Left lobe of liver (tissue), 2 donors: ENCODE measurements at places on chromosomes 11 and 22. TPM values are rescaled to one million over a fixed set of nuclear protein-coding genes. Genes with fewer than 3 reads are reported as not detected.

The MOV10L1 gene
- total RNA-seq, result not detected

The SF1 gene
- total RNA-seq, result 104 TPM

The SPI1 gene
- total RNA-seq, result 10.9 TPM

The KRTAP5-2 gene
- not detected for total RNA-seq

The PAK1 gene
- 8.8 TPM for total RNA-seq

The CRACR2B gene
- total RNA-seq, result 3.5 TPM

The MFRP gene
- total RNA-seq, result not detected

The OR5B21 gene
- total RNA-seq, result not detected

The GLYAT gene
- total RNA-seq, result 270 TPM

The HEPN1 gene
- not detected for total RNA-seq

The SCARF2 gene
- 2.2 TPM for total RNA-seq

DNA sequence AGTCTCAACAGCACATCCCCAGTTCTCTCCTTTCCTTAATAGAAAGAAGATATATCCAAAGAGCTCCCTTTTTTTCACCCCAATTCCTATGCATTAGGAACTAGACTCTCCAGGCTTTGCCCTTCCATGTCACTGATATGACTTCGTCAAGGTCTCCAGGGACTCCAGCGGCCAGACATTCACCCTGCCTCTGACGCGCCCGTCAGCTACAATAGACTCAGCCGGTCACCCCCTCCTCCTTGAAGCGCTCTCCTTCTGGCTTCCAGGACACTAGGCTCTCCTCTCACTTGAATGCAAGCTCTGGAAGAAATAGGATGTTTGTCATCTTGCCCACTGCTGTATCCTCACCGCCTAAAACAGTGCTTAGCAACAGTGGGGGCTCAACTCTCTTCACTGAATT, 14.9 kb upstream of the ELFN2 start:
- no peak for DNase-seq

DNA sequence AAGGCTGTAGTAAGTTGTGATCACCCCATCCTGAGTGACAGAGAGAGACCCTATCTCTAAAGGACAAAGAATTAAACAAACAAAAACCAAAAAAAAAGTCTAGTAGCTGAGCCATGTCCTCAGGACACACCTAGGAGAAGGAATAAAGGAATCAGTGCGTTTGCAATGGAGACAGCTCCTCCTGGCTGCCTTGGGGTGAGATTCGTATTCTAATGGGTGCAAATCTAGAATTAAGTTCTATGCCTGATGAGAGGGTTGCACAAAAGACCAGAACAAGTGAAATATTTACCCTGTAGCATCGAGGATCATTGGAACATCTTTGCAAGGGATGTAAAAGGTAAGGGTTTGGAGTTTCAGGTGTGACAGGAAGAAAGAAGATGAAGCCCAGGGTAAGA, 70.3 kb upstream of the BMAL1 start:
- DNase-seq, result no peak

- no peak for DNase-seq
These were observed 265.4 kb upstream of the ARHGAP20 start for GRCh38 chr11:110977661-110978060.

GRCh38 chr11:83611031-83611430, 324.9 kb upstream of the CCDC90B start:
- no peak for DNase-seq

GRCh38 chr11:65295001-65295400, 19.7 kb upstream of the CDC42EP2 start:
- no peak for DNase-seq

GRCh38 chr11:35414311-35414710, 5.0 kb downstream of the SLC1A2 start:
- DNase-seq, result no peak

DNA sequence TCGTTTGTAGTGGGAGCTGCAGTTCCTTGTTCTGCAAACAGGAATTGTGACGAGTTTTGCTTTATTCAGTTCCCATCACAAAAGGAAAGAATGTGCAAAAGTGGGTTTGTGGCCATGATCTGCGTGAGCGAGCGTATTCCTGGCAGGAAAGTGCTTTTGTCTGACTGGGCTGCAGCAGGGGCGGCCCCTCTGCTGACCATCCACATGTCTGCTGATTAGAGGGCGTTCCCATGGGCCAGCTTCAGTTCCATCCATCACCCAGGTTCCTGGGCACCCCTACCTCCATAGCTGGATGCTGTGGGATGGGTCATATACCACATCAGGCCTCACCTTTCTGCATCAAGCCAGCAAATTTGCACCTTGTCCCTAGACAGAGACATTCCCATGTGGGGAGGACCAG, 28.9 kb upstream of the GAL start:
- no peak for DNase-seq

- no peak for DNase-seq
These were observed 89.7 kb downstream of the RELT start for GRCh38 chr11:73465871-73466270.

DNA sequence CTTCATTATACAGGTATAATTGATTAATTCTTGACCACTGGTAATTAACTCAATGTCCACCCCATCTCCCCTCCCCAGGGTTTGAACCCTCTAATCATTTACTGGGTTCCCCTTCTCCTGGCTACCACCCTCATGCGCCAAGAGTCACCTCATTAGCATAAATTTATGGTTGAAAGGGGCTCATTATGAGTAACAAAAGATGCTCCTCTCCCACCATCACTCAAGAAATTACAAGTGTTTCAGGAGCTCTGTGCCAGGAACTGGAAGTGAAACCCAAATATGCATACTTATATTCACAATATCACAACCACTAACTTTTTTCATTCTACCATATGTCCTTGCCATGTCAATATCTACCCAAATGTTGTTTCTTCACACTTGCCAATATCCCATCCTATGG, 7.8 kb upstream of the STIP1 start:
- no peak for DNase-seq

DNA sequence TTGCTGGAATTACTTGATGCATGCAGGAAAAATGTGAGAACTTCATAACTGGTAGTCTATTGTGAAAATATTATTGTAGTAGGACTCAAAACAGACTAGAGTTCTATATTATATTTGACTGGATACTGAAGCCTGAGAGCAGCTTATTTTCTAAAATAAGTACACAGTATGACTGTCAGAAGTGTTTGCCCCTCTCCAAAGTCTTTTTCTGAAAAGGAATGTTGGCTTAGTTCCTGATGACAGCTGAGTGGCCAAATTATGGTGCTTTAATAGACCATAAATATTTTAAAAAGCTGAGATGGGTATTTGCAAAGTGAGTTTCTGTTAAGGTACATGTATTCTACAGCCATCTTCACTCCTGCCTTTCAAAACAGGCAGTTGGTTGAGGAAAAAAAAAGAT, 13.1 kb downstream of the ZBED5 start:
- DNase-seq, result no peak

- no peak for DNase-seq
These were observed 194.3 kb upstream of the BDNF start for GRCh38 chr11:27894552-27894951.

GRCh38 chr11:111707691-111708067, 58.5 kb downstream of the PPP2R1B start:
- no peak for DNase-seq

DNA sequence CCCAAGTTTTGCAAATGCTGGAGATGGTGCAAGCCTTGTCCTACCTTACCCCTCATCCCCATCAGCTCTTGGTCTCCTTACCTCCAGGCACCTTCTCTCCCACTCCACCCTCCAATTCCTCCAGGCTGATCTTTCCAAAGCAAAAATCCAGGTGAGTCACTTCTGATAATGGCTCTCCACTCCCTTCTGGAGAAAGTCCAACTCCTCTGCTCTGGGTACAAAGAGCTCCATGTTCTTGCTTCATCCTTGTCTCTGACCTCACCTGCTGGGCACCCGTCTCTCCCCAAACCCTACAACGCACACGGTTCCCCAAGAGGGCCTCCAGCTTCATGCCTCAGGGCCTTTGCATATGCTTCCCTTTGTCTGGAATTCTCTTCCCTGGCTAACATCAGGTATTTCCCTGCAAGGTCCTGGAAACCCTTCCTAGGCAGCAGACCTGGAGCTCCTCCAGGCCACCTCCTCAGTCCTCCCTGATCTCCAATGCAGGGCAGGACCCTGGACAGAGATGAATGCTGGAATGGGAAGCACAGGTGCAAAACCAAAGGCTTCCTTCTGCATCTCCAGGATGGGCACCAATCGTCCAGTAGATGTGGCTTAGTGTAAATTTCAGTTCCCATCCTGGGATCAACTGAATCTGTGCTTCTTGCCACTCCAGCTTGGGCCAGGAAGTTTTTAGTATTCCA, 22.7 kb downstream of the IFT27 start:
- no peak for DNase-seq

DNA sequence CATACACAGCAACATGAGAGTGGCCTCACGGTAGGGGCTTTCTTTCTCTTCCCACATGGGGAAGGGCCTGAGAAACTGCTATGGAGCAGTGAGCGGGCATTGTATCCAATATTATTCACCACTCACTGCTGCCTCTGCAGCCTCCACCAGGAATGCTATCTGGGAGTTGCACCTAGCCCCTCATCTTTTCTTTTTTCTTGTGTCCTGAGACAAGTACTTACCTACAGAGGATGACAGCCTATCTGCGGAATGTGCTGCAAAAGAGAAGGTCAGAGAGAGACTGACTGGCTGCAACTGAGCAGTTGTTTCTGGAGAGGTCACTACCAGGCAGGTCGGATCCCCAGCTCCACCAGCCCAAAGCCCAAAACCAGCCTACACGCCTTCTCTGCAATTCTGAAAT, 52.1 kb upstream of the HTATIP2 start:
- no peak for DNase-seq

- DNase-seq, result peak; percentile 36
These were observed 56.4 kb downstream of the ARFGAP3 start for GRCh38 chr22:42800451-42801251.

DNA sequence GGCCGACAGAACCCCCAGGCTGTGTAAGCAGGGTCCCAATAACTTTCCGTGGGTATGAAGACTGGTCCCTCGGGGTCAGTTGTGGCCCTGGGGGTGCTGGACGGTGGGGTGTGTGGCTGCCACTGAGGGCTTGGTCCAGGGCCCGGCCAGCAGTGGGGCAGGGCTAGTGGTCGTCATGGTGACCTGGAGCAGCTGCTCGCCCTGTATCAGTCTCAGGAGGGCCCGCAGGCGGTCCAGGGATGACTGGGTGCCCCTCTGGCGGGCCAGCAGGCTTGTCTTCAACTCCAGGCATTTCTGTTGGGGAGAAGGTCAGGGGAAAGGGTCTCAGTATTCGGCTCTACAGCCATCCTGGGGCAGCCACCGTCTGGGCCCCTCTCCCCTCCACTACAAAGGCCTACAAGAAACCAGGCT, 126.8 kb downstream of the PHF21B start:
- peak; percentile 34 for DNase-seq

- no peak for DNase-seq
These were observed 24.7 kb downstream of the PC start for GRCh38 chr11:66933531-66933930.

GRCh38 chr22:27581688-27582087, 219.9 kb downstream of the MN1 start:
- no peak for DNase-seq

DNA sequence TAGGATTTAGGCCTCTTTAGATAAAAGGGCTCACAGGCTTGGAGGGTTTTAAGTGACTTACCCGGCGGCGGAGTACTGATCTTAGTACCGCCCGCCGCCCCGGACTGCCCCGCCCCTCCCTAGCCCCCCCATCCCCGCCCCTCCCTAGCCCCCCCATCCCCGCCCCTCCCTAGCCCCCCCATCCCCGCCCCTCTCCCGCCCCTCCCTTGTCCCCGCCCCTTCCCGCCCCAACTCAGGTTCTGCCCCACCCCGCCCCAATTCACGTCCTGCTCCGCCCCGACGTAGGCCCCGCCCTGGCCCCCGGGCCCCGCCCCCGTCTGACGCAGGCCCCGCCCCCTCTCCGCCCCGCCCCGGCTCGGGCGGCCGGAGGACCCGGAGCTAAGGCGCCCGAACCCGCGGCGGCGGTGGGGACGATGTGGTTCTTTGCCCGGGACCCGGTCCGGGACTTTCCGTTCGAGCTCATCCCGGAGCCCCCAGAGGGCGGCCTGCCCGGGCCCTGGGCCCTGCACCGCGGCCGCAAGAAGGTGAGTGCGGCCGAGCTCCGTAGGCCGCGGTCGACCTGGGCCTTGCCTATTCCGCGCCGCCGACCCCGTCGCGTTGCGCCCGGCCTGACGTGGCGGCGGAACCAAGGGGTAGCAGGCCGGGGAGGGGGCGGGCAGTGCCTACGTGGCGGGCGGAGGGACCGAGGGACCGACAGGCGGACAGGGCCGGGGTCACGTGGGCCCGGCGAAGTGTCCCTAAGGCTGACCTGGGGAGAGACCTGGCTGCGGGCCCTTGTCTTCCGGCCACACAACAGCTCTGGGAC, at the start of gene SCYL1:
SCYL1 (plus strand) TSS at position 343 of the 805 bp plus-strand sequence; CDS start at position 414, 71 bp downstream.
- peak; percentile 85 for DNase-seq

DNA sequence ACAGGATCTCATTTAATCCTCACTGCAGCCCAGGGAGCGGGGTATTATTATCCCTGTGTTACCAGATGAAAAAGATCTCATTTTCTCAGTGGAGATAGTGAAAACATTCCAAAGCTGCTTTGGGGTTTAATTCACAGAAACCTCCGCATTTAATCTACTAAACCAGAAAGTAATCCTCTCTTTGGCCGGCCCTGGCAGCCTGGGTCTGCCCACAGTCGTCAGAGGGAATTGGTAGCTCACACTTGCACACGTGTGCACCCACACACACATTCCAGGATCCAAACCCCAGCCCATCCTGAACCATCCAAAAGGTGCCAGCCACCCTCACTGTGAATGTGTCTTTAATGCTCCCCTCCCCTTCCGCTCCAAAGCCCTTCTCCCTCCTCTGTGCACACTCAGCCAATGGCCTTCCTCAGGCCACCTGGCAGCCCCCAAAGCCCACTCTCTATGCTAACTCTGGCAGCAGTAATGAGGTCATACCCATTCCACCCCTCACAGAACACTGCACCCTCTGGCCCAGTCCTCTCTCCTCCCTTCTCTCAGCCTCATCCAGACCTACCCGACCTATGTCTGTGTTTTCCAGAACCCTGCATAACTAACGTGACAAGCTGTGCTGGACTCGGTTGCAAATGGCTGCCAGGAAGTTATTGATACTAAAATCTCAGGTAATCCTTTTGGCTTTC, 466.2 kb downstream of the SOX6 start:
- DNase-seq, result no peak

DNA sequence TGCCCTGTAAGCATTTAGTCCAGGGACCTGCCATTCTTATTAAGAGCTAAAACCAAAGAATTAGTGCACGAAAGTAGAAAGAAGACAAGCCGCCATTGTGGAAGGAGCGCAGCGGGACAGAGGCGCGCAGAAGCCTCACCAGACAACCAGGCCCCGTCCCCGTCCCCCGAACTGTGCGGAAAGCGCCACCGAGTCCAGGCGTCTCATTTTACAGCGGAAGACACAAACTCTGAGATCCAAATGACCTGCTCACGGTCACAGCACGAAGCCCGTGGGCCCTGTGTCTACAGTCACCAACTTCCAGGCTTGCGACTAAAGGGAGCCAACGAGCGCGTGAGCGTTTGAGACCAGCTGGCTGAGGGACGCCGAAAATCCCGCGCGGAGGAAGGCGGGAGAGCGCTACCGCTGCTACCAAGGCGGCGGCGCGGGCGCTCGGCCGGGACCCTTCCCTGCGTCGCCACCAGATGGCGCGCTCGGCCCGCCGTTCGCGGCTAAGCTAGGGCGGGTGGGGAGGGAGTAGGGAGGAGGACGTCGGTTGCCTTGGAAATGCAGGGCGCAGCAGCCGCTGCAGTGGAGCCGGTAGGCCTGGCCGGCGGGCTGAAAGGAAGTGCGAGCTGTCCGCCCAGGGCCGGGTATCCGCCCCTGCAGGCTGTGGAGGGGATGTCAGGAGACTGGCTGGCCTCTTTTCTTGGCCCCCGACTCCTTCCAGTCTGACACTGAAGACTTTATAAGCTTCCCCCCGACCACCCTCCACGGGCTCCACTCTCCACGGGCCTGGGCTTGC, 434 bp upstream of the CCDC83 start:
- peak; percentile 91 for DNase-seq

- no peak for DNase-seq
These were observed 153.3 kb downstream of the FCHSD2 start for GRCh38 chr11:72988821-72989220.
